ENCODE measurements at places on chromosomes 12 and 14.

GRCh38 chr12:1050059-1050707 is 59.2 kb downstream of the ERC1 start:
- no peak for DNase-seq

- no peak for DNase-seq
Measured at GRCh38 chr14:100738704-100739131, 12.0 kb downstream of the DLK1 start.

DNA sequence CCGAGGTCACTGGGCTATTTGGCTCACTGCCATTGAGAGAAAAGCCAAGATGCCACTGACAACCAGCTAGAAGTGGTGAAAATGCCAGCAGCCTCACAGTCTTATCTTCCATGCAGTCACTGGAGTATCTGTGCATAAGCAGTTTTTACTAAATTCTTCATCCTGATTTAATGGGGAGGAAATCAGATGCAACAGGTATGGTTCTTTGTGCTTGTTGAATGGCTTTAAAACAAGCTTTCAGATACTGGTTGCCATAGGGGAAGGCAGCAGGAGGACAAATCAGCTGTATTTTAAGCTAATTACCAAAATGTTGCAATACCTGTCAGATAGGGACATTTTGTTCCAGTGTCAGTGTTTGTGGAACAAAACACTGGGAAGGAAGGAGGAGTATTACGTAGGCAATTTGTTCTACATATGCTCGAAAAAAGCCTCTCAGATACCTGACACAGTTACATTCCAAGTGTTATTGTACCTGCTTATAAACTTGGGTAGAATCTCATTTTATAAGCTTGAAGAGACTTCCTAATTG is 54.1 kb upstream of the ARHGAP5 start:
- no peak for DNase-seq

GRCh38 chr12:47813511-47814196 is 6.0 kb downstream of the HDAC7 start:
- no peak for DNase-seq

- no peak for DNase-seq
Measured at GRCh38 chr14:90546767-90547166, 149.9 kb downstream of the CALM1 start.

GRCh38 chr12:102542816-102543440 is 62.6 kb upstream of the IGF1 start:
- DNase-seq = no peak

DNA sequence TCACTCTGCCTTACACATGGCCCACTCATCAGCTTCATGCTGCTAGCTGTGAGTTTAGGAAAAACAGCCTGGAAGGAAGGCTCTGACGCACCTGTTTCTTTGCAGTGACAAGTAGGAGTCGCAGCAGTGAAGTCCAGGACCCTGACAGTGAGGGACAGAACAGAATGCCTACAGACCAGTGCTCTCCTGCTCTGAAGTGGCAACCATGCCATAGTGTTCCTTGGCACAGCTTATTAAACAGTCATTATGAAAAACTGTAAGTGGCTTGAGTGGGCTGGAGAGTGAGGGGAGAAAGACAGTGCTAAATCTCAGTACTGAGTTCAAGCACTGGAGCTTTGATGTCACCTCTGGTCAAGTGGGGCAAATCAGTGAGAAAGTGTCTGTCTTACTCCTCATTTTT is 61.7 kb downstream of the MYRFL start:
- no peak for DNase-seq

DNA sequence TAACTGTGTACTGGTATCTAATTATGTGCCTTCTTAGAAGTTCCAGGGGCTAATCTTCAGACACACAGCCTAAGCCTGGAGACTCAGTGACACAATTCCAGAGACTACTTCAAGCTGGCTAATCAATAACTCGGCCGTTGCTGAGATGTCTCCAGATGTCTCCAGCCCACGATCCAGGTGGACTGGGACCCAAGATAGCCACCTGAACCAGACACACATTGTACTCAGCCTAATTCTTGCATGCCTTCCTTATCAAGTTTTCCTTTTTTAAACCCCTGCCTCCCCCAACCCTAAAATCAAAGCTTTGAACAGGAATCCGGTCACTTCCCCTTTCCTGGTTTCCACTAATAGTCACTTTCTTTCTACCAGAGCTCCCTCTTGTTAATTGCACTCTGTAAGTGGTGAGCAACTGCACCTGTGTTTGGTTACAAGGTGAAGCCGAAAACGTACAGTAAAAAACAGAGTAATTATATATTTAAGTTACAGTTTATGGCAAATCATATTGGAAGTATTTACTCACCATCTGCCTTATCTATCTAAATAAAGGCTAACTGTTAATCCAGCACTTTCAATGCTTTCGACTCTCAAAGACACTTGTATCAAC is 39.8 kb upstream of the PTGDR start:
- no peak for DNase-seq

GRCh38 chr12:19967001-19967400 is 401.3 kb upstream of the PDE3A start:
- no peak for DNase-seq

GRCh38 chr12:123445388-123446332 is 9.2 kb upstream of the RILPL2 start:
- DNase-seq = no peak

- no peak for DNase-seq
Measured at GRCh38 chr14:58643366-58643765, 5.6 kb downstream of the DACT1 start.

GRCh38 chr12:27899151-27899661 is 73.3 kb downstream of the PTHLH start:
- no peak for DNase-seq

- no peak for DNase-seq
Measured at GRCh38 chr12:70122804-70123203, 120.4 kb upstream of the CNOT2 start.
